Activated CD8-positive, alpha-beta memory T cell treated with anti-CD3 and anti-CD28 coated beads for 1 hour (primary cell): ENCODE measurements at places on chromosomes 13 and 19.

DNA sequence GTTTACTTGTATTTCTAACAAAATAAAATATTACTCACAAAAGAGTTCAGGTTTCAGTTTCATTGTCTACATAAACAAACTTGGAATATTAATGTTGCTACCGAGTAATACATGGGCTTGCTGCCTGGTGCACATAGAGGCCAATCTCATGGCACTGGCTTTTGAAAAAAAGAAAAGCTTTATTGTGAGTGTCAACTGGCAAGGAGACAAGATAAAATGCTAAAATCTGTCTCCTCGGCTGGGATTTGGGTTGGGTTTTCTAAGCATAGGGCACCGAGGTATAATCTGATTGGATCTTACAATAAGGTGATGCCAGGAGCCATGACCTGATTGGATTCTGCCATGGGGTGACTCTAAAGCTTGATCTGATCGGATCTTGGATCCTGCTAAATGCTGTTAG, 1519.9 kb upstream of the MIR17HG start:
- DNase-seq = no peak

DNA sequence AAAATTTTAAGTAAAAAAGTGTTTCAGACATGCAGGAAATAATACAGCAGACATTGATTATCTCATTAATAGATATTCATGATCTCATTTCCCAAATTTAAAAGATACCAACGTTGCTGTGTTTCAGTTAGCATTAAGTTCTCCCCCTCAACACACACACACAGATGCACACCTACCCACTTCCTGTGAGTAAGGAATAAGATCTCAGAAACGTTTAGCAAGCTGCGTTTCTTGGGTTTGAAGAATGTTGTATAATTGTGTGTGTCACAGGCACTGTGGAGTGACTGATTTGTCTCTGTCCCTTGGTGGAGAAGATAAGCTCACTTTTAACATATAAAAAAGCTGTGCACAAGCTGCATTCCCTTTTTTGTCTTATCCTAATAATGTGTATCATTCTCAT, 196.8 kb downstream of the PDS5B start:
- no peak for DNase-seq

- DNase-seq = no peak
Observed at GRCh38 chr19:38386300-38386970, 1.4 kb downstream of the GGN start.

GRCh38 chr13:48858122-48858902, 117.4 kb upstream of the FNDC3A start:
- no peak for DNase-seq

- no peak for DNase-seq
Observed at GRCh38 chr13:96710166-96710862, 284.0 kb downstream of the OXGR1 start.

DNA sequence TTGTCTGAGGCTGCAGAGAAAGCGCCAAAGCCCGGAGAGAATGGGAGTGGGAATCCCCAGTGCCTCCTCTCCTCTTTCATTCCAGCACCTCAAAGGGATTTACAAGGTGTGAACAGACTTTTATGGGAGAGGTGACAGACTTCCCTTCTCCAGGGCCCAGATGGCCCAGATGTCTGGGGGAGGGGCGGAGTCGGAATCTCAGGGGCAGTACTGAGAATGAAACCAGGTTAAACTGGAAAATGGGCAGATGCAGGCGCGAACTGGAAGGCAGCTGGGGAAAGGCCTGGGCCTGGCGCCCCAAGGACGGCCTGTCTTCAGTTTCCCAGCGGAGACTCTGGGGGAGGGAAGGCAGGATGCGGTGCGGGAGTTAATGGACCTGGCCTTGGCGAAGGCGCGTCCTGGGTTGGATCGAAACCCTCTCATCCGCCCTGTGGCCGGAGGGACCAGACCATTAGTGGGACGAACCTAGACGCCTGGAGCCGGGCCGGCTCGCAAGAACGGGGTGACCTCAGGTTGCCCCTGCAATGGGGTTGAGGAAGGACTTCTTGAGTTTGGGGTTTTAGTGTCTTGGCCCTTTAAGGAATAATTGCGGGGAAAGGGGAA, 592 bp upstream of the TRIP10 start:
- DNase-seq = peak; percentile 11

DNA sequence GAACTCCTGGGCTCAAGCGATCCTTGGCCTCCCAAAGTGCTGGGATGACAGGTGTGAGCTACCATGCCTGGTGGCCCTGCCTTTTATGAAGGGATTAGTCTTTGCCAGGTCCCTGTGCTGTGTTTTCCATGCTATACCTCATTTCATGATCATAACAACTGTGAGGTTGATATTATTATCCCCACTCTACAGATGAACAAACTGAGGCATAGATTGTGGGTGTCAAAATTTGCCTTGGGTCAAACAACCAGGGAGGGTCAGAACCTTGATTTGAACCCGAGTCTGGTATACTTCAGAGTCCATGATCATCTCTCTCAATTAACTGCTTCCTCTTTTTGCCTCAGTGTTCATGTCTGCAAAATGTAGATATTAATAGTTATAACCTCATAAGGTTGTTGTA, 6.9 kb downstream of the PINLYP start:
- DNase-seq = no peak

DNA sequence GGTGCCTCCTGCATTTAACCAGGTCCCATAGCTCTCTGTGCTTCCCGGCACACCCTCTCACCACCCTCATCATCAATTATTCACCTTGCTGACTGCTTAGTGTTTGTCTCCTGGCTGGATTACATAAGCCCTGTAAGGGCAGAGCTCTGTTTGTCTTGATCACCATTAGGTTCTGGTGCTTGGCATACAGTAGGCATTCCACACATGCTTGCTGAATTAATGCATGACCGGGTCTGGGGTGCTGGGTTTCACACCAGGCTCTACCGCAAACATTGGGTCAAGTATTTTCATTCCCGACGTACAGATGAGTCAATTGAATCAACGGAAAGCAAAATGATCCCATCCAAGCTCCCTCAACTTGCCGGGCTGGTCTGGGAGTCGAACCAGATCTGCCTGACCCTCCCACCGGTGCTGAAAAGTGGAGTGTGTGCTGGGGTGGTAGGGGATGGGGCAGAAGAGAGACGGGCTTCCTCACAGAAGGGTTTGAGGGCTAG, 28.5 kb downstream of the VAV1 start:
- DNase-seq = no peak

GRCh38 chr19:46571495-46571894, 29.6 kb upstream of the CALM3 start:
- DNase-seq = no peak

DNA sequence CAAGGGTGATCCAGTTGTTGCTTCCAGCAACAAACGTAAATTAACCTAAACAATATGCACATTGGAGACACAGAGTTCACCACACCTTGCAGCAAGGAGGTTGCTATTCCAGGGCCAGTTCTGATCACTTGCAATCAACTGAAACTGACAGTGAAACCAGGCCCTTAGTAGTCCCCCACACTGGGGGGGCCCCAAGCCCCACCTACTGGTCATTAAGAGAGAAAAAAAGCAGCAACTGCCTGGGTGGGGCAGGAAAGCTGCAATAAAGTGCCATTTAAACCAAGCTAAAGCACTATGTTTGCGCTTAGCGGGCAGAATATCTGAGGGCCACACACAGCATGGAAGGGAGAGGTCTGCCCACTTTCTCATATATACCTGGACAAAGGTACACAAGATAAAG, 51.5 kb downstream of the ATP7B start:
- DNase-seq = no peak

GRCh38 chr13:107586216-107586615, 629.1 kb downstream of the LIG4 start:
- DNase-seq = no peak

DNA sequence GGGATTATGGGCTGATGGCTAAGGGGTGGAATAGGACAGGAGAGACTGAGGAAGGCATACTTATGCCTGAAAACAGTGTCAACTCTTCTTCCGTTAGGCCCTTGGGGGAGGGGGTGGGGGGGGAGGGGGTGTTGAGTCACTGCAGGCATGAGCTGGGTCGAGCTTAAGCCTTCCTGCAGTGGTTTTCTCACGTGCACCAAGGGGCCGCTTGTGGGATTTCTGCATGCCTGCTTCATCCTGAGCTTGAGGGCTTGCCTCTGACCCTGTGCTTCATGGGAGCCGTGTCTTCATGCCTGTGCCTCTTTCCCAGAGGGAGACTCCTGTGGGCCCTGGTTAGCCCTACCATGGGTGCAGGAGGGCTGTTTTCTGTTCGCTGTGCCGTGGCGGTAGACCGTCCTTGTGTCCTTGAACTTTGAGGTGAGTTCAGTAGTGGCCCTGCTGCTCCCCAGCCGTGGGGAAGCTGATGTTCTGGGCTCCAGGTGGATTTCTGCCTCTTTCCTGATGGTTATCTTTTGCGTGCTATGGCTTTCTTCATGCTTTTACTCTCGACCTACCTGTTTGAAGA, 186.1 kb downstream of the PCCA start:
- no peak for DNase-seq

- DNase-seq = no peak
Observed at GRCh38 chr13:99231721-99232120, 26.5 kb downstream of the GPR18 start.

- DNase-seq = no peak
Observed at GRCh38 chr13:23959231-23959862, 62.0 kb upstream of the C1QTNF9B start.

DNA sequence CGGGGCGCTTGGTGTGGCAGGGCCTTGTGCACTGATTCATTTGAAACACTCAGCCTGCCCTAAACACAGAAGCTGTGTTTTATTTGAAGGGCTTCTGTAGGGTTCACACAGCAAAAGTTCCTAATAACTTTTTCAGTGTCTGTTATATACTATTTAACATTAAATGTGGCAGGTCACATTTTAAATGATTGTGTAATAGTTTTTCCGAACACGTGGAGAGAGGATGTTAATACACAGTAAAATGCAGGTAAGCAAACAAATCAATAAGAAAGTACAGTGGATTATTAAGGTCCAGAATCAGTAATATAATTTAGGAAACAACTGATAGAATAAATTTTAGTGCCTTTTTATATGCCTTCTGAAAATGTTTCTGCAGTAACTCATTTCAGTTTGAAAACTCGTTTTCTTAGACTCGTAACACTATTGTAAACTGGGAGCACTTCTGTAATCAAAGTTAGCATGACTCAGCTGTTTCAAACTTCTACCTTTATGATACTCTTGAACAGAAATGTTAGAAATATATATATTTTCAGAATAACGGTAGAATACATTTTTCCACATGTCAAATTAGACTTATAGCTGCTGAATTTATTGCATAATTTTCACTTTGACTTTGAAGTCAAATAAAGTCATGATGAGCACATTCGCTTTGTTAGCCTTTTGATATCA, 70.1 kb downstream of the GGACT start:
- no peak for DNase-seq
